Spinal cord (tissue), 10 donors: ENCODE measurements at places on chromosomes 13 and 19.

- DNase-seq: no peak
These were observed 403.5 kb upstream of the GPC6 start for GRCh38 chr13:92823059-92823458.

DNA sequence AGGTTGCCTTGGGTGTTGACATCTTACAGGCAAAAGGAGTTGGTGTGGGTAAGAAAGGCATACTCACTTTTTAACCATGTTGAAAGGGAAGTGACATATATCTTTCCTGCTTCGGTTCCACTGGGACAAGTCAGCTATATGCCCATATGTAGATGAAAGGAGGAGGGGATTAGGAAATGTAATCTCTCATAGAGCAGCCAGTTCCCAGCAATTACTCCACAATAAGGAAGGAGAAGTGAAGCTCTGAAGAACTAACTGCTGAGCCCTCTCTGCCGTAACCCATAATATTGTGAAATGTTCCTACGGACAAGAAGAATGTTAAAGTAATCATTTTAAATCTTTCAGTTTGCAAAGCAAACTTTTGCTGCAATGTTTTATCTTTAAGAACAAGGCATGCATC is 82.2 kb downstream of the EDNRB start:
- no peak for DNase-seq

DNA sequence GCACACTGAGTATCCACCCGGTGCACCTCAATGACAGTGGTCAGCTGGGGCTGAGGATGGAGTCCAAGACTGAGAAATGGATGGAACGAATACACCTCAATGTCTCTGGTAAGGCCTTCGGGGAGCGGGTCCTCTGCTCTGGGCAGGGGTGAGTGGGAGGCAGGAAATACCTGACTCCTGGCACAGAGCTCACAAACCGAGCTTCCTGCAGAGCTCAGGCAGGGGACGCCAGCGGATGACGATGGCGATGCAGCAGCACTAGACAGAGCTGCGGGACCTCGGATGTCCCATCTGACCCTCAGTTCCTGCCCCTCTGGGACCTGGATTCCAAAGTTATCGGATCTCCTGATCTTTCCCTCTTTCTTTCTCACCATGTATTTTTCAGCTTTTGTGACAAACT is 3.8 kb downstream of the CD22 start:
- DNase-seq: no peak

- no peak for DNase-seq
These were observed 32.5 kb downstream of the CERS4 start for GRCh38 chr19:8241646-8242045.

DNA sequence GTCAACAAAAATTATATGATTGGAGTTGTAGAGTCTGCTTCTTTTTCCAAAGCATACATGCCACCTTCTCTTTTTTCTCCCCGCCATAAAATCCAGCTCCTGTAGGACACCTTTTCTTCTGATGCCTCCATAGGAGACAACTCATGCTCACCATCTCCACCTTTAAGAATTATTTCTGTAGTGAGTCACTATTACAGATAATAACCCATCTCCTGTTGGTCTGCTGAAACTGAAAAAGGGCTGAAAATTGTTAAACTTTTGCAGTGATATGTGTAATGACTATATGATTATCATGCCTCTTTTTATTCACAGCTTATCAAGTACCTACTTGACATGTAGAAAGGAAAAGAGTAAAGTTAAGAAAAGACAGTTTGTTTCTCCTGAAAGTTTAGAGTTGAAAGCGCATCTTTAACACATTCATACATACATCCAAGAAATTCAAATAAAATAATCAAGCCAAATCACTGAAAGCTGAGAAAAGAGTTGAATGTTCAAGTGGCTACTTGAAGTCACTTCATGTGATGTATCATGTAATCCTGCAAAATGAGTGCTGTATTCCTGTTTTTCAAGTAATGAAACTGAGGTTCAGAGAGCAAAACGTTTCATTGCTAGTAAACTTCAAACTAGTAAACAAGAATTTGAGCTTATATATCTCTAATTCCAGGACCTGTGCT is 35.5 kb upstream of the LPAR6 start:
- DNase-seq: no peak

DNA sequence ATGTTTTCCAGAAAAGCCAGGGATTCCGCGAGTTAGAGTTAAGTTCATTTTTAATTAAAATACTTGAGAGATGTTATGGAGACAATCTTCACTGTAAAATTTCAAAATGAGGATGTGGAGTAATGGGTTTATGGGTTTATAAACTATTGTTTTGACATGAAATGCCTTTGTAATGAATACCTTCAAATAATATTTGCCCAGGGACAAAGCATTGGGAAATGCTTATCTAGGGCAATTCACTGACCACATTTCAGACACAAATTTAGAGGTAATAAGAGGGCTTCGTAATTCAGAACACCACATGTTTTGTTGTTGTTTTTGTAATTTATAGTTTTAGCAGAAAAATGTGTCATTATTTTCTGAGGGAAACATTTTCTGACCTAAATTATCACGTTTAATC is 241.1 kb upstream of the ATXN8OS start:
- DNase-seq: no peak
